Stimulated activated CD4-positive, alpha-beta T cell treated with anti-CD3 and anti-CD28 coated beads, Interleukin-2, amount 100 ng/mL, for 48 hours (primary cell): ENCODE measurements at places on chromosomes 5 and 9.

DNA sequence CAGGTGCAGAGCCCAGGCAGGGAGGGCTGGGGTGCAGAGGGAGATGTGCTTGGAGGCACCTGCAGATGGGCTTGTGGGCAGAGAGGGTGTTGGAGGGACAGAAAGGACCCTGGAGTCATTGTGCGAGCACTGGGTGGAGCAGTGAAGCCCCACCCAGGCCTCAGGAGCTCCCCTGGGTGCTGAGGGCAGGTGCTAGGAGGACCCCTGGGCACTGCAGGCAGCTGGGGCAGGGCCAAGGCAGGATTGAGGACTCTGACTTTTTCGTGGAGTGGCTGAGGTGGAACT, 10.3 kb upstream of the SLC6A18 start:
- no peak for DNase-seq

DNA sequence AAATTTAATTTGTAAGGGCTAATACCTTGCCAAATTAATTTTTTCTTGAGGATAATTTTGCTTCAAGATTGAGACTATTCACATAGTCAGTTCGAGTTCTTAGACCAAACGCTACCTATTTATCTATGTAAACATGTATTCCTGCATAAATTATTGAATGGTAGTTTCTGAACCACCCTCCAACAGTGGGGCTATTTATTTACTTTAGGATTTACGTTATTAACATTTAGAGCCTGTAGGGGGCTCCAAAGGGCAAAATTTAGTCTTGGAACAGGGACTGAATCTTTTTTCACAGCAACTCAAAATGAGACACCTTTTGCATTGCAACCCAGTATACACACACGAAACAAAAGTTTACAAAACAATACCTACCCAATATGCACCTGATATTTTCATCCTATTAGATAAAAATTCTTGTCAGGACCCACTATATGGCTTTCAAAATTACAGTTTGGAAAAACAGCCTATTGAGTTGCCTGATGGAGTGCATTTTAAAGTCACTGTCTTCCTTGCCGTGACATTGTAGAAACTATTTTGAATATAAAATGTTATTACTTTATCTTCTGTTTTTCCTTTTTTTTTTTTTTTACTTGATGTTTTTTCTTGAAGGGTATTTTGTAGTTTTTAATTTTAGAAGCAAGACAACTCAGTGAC, 47.1 kb upstream of the POU4F3 start:
- DNase-seq = peak; percentile 3

DNA sequence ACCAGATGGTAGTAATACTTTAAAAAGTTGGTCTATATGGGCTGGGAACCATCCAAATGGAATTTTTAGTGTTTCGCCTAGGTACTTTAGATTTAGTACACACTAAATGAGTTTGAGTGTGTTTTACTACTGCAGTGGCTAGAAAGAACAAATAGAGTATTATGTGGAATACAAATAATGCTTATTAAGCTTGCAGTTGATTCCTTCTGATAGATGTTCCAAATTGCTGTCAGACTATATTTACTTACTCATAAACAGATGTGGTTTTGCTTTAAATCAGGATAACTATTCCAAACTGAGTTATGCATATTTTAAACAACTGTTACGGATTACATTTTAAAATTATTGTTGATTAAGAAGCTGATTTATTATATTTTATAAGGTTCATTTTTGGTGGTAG, 103.3 kb downstream of the ZSWIM6 start:
- no peak for DNase-seq

DNA sequence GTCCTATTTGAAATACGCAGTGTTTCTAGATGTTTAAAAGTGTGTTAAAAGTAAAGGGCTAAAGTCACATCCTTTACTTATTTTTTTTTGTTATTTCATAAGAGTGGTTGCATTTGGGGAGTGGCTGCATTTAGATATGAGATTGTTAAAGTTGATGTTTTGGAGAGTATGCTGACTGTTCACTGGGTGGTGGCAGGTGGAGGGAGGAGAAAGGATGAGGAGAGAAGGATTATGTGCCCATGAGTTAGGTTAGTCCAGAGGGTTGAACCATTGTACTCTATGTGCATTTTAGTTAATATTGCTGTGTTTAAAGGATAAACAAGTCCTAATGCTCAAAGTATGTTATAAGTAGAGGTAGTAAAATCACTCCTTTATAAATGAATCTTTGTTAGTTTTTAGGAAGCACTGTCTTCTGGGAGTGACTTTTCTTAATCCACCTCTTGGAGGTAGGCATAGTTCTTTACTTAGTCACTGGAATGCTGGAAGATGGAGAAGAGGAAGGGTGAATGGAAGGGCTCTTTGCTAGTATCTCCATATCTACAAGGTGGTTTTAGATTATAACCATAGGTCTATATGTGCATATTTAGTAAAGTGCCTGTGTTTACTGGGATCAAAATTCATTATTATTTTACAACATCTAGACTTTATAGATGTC, 332.3 kb downstream of the NPR3 start:
- DNase-seq = no peak

DNA sequence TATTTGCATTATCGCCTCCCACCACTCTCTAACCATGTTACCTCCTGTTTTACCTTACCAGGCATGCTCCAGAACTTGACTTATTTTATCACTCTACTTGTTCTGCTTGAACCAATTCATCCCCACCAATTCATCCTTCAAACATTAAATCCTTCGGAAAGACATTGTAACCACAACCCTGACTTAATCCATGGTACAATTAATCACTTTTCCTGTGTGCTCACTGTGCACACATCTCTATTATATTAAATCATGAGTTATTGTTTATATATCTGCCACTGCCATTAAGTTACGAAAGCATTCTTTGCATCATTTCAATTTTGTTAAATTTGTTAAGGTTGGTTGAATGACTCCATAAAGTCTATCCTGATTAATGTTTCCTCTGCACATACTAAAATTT, 7.4 kb upstream of the C5orf46 start:
- DNase-seq = no peak

GRCh38 chr9:95529910-95530309, 13.1 kb upstream of the PTCH1 start:
- no peak for DNase-seq

DNA sequence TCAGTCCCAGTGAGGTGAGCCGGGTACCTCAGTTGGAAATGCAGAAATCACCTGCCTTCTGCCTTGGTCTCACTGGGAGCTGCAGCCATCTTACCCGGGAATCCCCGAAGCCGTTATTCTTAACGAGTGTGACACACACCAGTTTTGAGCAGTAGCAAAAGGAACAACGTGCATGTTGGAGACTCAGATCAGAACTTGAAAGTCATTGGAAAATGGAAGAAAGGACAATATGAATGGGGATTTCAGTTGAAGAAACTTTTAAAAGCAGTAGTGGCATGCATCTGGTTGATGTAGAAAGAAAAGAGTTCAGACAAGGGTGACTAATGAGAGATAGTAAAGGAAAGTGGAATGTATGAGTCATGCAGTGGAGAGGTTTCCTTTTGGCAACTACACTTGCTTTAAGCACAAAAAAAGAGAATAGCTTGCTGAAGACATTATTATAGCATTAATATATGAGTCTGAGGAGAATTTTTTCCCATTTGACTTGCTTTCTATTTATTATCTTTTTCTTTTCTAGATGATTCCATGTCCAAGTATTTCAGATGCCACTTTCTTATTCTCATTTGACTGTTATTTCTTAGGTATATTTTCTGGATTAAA, 44.4 kb upstream of the ANKDD1B start:
- peak; percentile 44 for DNase-seq

DNA sequence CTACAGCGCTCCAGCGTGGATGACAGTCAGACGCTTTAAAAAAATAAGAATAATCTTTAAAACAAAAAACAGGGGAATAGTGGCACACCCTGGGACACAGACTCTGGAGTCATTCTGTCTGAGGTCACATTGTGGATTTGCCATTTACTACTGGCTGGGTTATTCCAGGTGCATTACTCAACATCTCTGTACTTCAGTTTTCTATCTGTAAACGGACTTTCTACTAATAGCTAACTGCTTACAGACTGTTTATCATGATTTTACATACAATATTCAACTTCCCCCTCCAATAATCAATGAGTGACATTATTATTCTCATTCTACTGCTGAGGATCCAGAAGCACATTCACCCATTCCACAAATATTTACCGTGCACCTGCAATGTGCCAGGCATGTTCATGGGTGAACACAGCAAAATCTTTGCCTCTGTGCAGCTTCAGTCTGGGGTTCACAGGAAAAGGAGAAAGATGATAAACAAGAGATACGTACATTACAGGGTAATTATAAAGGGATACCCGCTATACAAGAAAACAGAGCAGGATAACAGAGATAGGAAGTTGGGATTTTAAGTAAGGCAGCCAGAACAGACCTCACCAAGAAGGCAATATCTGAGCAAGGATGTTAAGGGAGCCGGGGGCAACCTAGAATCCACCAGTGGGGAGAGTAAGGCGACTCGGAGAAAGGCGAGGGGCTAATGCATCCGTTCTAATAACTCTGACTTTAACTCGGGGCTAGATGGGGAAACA, 984 bp upstream of the RAD23B start:
- DNase-seq = no peak
